ENCODE measurements at places on chromosomes 13 and 19.

GRCh38 chr19:35281303-35281702 is 1.0 kb upstream of the HAMP start:
- DNase-seq: no peak

GRCh38 chr19:15885167-15885566 is 12.7 kb downstream of the CYP4F2 start:
- no peak for DNase-seq

- DNase-seq: no peak
Observed at GRCh38 chr19:35619290-35619923, 6.9 kb downstream of the HAUS5 start.

- DNase-seq: peak; percentile 44
Observed at GRCh38 chr19:570937-571565, 1.3 kb upstream of the BSG start.

DNA sequence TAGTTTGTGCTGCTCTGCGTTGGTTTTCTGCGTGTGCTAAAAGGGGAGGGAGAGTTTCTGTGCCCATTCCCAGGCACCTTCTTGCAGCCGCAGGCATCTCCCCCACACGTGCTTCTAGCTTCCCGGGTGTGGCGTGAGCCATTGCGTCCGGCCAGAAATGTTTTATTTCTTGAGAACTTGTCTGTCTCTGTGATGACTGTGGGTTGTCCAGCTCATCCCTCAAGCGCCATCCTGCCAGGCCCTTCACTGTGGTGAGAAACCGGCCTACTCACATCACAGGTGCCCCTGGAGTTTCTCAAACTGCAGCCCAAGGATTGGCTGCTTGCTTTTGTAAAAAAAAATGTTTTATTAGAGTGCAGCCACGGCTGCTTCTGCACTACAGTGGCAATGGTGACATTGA is 24.2 kb downstream of the EPN1 start:
- DNase-seq: no peak

GRCh38 chr13:50708461-50708860 is 135.0 kb downstream of the DLEU7 start:
- no peak for DNase-seq

GRCh38 chr13:112832811-112833210 is 136.2 kb upstream of the MCF2L start:
- no peak for DNase-seq

DNA sequence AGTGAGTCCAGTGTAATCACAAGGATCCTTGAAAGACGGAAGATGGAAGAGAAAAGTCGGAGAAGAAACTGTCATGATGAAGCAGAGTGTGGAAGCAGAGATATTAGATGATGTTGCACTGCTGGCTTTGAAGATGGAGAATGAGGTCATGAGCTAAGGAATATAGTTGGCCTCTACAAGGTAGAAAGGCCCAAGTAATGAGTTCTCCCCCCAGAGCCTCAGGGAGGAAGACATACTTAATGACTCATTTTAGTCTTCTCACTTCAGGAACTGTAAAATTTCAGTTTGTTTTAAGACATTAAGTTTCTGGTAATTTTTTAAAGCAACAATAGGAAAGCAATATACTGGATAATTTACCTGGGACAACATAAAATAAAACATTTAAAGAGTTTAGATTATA is 1331.5 kb upstream of the PCDH20 start:
- DNase-seq: no peak

- DNase-seq: no peak
Observed at GRCh38 chr19:56099638-56100539, 21.2 kb downstream of the ZNF787 start.

DNA sequence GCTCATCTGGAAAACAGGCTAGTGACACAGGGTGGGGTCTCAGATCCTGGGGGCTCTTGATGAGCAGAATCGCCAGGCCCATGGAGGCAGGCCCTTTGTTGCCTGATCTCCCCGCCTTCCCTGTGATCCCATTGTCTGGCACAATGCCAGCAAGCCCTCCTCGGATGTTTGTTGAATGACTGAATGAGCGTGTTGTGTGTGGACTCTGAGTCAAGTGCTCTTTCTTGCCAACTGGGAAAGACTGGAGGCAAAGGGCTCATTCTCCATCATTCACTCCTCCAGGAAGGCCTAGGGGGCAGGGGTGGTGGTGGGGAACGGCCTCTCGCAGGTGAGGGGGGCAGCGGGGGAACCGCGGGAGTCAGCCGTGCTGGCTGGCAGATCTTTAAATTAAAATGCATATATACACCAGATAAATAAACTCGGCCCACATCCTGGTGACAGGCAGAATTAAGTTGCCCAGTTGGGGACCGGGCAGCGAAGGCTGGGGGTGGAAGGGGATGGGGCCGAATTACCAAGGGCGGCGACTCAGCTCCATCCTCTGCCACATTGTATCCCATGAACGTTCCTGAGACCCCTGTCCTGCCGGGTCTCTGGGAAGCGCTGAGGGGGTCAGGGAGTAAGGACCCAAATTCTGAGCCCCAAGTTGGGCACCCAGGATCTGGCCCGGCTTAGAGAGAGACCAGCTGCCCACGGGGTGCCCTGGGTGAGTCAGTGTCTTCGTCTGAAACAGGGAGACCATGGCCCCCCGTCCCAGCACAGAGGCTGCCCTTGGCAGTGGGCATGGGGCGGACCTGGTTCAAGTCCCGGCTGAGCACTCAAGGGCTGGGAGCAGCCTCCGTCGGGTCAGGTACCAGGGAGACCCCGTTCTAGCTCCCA is 24.5 kb downstream of the EFNA2 start:
- DNase-seq: no peak

DNA sequence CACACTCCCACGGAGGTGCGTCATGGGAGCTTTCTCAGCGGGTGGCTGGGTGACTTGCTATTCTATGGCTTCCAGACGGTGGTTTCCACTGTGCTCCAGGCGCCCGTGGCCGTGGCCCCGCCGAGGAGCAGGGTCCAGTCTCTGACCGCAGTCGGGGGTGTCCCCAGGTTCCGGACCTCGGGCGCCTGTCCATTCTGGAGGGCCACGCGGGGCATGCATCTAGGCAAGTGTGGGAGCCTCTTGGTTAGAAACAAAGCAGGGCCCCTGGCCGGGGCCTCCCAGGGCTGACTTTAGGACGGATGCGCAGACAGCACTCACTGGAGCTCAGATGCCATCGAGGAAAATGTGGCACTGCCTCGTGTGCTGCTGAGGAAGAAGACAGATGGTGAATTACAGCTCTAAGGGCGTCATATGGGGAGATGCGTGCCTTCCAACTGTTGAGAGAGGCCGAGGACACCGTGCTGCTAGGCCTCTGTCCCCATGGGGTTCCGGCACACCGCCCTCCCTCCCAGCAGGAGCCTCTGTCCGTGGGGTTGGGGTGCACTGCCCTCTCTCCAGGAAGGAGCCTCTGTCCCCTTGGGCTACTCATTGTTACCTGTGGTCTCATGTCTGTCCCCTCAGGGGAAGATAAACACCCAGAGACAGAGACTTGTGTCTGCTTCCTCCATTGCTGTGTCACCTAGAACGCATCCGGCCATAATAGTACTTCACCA is 38.1 kb downstream of the TMEM255B start:
- peak; percentile 25 for DNase-seq

DNA sequence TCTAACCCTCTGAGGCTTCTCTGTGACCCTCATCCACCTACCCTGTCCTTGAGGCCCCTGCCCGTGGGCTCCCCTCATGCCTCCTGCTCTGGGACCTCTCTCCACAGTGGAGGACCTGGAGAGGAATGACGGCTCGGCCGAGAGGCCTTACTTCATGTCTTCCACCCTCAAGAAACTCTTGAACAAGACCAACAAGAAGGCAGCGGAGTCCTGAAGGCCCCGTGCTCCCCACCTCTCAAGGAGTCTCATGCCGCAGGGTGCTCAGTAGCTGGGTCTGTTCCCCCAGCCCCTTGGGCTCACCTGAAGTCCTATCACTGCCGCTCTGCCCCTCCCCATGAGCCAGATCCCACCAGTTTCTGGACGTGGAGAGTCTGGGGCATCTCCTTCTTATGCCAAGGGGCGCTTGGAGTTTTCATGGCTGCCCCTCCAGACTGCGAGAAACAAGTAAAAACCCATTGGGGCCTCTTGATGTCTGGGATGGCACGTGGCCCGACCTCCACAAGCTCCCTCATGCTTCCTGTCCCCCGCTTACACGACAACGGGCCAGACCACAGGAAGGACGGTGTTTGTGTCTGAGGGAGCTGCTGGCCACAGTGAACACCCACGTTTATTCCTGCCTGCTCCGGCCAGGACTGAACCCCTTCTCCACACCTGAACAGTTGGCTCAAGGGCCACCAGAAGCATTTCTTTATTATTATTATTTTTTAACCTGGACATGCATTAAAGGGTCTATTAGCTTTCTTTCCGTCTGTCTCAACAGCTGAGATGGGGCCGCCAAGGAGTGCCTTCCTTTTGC is 10.8 kb upstream of the ILF3 start:
- DNase-seq: no peak

GRCh38 chr13:112957295-112957677 is 11.7 kb upstream of the MCF2L start:
- no peak for DNase-seq

DNA sequence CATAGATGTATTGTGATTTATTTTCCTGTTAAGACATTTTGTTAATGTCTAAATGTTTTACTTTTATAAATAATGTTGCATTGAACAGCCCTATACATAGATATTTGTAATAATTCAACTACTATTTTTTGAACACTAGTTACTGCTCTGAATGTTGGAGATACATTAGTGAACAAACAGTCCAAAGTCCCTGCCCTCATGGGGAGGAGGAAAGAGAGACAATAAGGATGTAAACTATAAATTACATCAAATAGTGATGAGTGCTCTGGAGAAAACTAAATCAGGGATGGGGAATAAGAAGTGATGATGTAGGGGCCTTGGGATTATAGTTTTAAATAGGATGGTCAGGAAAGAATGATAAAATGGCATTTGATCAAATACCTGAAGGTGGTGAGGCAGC is 12.3 kb upstream of the INTS6 start:
- DNase-seq: no peak

GRCh38 chr13:77698201-77699058 is 943 bp downstream of the SLAIN1 start:
- DNase-seq: peak; percentile 50

- peak; percentile 97 for DNase-seq
Observed at GRCh38 chr13:113837560-113838355, 26.1 kb downstream of the GAS6 start.

DNA sequence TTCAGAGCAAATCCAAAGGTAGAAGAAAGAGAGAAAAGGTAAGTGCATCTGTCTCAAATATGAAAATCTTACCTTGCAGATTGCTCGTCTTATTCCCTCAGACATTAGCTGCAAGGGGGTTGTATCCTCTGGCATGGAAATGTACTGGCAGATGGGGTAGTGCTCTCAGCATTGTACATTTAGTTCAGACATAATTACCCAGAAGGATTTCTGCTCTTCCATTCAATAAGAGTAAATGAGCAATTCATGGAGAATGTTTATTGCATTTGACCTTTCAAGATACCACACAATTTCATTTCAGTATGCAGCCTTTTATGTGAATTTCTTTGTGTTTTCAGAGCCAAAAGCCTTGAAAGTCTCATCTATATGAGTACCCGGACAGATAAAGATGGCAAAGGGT is 63.8 kb downstream of the SCEL start:
- no peak for DNase-seq

DNA sequence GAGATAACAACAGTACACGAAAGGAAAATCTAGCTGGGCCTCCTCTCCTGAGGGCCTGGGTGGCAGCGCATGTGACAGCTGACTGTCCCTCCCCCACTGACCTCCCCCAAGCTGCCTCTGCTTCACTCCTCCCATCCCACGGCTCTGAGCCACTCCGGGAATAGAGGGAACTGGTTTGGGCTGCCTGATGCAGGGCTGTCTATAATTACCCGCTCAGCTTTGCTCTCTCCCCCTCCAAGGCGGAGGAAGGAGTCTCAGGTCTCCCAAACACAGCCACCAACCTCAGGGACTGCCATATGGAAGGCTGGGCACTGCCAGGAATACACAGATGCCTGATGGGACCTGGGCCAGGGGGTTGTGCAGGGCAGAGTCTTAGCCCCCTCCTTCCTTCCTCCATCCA is 7.9 kb downstream of the NAPA start:
- no peak for DNase-seq

Data from left ventricle myocardium superior (tissue), 1 donor.